ENCODE measurements at places on chromosomes 7 and 10.
A peak's percentile ranks its signal among the peaks of the same experiment; 100 is the strongest.

GRCh38 chr7:150846291-150847115 is 5.8 kb upstream of the AOC1 start:
- DNase-seq = no peak

DNA sequence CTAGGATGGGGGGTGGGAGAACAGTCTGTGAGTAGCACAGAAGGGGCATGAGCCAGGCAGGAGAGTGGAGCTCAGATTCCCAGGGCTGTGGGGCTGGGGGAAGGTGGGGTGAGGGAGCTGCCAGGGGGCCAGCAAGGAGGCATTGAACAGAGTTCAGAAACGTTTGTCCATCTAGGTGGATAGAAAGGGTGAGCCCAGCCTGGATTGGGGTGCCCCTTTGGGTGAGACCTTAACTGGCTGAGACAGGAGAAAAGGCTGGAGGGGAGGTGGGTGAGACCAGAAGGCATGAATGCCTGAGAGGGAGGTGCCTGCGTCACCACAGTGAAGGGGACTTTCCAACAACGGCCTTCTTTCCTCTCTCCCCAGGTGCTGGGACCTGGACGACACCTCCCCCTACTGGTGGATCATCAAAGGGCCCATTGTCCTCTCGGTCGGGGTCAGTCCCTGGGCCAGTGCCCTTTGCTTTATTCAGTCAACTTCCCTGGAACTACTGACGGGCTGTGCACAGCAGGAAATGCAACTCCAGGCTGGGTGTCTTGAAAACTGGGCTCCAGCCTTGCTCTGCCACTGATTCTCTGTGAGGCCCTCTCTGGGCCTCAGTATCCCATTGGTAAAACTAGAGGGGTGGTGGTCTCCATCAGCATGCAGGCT is 11.0 kb downstream of the GHRHR start:
- DNase-seq = peak; percentile 55

GRCh38 chr10:13871776-13872175 is 285.0 kb downstream of the PRPF18 start:
- no peak for DNase-seq

- no peak for DNase-seq
These were observed 928 bp upstream of the CSTF2T start for GRCh38 chr10:51700228-51700817.

GRCh38 chr7:102008535-102009262 is 191.3 kb downstream of the CUX1 start:
- no peak for DNase-seq

DNA sequence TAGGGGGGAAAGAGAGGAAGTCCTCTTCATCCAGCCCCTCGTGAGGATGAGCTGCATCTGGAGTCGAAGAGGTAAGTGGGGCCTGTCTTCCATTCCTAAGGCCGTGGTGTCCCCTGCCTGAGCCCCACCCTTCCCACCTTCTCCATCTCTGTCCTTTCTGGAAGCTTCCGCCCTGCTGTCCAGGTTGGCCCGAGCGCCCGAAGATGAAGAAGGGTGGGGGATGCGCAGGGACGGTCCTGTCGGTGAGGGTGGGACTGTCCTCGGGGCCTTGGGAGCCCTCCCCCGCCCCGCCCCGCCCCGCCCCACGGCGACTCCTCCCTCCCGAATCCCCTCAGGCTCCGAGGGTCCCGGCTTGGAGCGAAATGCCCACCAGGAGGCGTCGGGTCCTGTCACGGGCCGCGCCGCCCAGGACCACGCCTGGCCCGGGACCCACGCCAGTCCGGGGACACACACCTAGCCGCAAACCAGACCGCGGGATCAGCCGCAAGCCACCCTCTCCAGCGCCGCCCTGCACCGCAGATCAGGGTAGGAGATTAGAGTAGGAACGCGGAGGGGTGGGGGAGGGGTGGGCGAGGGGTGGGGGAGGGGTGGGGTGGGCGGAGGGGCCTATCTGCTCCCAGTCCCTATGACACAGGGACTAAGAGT is 15.3 kb downstream of the GPRIN2 start:
- DNase-seq = no peak

DNA sequence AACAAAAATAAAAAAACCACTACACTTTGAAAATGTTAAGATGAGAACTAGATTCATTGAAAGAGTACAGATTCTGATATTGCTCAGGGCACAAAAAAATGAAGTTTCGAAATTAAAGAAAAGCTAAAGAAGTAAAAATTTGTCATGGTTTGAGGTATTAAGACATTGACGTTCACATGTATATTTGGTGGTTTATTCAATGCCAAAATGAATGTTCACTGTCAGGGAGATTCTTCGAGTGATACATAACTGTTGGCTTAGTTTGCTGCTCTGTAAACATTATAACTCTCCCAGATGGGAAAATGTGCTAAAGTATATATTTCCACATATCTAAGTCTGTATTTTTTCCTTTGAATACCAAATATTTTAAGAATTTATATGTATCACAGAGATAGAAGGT is 345.0 kb downstream of the SEMA3D start:
- DNase-seq = no peak

- no peak for DNase-seq
These were observed 59.6 kb upstream of the ZNF33B start for GRCh38 chr10:42697926-42698325.

- DNase-seq = no peak
These were observed 99.5 kb downstream of the SPDYE5 start for GRCh38 chr7:75591467-75592255.

GRCh38 chr10:60524541-60524940 is 134.9 kb upstream of the ANK3 start:
- DNase-seq = no peak

DNA sequence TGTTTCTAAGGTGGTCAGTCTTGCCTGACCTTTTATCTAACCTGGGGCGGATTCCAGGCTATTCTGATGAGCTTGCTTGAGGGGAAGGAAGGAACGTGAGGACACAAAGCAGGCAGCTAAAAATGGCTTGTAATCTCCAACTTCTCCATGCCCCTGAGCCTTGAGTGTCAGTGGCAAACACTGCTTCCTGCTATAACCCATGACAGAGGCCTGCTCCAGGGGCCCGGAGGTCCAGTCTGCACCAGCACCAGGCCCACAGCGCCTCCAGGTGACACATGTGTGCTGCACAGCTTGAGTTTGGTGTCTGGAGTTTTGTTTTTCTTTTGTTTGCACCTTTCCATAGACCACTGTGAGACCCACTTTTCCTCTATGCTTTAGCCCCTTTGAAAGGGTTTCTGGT is 207.9 kb downstream of the PAXIP1 start:
- DNase-seq = no peak

DNA sequence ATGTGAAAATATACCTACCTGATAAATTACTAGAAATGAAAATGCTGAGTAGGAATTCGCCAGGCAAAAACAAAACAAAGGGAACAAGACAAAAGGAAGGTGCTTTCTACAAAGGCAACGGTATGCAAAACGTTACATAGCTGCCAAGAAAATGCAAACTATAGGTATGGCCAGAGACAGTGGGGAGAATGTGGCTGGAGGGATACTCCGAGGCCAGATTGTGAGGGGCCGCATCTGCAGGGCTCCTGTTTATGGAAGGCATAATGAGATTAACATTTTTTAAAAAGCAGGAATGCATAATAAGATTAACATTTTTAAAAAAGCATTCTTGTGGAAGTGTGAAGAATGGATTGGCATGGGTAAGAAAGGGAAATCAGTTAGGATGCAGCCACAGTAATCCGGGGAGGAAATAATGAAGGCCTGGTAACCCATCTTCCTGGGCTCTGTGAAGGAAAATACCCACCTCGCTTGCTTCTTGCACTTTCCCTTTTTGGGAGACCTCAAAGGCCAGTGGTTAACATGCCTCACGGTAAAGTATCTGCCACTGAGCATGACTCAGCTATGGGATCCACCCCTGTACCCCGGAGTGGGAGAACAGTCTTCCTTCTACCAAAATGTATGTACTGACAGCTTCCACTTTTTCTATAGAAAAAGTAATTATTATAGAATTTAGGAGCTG is 145.8 kb upstream of the LRRN3 start:
- DNase-seq = no peak

DNA sequence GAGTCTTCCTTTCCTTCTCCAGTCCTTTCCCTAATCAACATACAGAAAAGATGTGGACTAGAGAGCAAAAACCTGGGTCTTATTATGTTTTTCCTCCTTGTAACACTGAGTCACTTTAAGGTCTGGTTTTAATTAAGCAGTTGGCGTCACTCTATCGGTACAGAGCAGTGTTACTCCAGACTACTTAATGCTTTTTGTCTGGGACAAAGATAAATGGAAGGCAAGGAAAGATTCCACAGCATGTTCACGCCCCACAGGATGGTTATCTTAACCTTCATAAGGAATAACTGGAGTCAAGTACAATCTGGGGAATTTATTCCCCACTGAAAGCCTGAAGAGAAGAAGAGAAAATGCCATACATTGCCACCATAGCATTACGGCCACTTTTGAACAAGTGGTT is 145.7 kb downstream of the ELAPOR2 start:
- no peak for DNase-seq

- no peak for DNase-seq
These were observed 502.8 kb downstream of the GLRX3 start for GRCh38 chr10:130638991-130639390.

- DNase-seq = no peak
These were observed 83.0 kb downstream of the SGMS1 start for GRCh38 chr10:50540826-50541122.

- no peak for DNase-seq
These were observed 494 bp downstream of the REPIN1 start for GRCh38 chr7:150368884-150369747.

DNA sequence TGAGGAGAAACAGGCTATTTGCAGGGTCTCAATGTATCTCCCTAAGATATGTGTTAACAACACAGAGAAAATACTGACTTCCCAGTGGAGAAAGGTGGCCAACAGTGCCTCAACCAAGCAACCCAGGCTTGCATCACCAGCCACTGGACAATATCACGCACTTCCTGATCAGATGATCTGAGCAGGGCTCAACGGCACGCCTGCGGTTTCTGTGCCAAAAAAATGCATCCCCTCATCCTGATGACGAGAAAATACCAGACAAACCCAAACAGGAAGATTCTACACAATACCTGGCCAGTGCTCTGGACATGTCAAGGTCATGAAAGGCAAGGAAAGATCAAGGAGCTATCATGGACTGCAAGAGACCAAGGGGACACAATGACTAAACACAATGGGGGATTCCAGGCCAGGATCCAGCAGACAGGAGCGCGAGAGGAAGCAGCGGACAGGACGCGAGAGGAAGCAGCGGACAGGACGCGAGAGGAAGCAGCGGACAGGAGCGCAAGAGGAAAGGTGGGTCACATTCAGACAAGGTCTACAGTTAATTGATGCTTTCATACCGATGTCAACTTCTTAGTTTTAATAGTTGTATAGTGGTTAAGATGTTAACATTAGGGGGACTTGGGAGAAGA is 51.1 kb downstream of the GNA12 start:
- no peak for DNase-seq

- no peak for DNase-seq
These were observed 3.6 kb downstream of the GARS1 start for GRCh38 chr7:30598121-30598876.

DNA sequence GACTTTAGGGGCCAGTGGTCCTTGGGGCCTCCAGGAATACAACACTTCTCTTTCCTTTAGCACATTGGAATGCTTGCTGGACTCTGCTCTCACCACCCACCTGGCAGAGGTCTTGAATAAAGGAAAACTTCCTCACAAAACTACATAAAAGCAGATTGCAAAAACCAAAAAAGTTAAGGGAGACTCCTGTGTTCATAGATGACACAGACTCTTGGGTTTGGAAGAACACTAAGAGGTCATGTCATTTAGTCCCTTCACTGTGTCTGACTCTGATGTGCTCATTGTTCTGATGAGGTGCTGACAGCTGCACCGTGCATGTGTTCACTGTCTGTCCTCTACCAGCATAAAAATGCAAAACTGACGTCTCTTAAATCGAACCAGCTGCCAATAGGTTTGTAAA is 11.4 kb downstream of the BLNK start:
- peak; percentile 62 for DNase-seq

DNA sequence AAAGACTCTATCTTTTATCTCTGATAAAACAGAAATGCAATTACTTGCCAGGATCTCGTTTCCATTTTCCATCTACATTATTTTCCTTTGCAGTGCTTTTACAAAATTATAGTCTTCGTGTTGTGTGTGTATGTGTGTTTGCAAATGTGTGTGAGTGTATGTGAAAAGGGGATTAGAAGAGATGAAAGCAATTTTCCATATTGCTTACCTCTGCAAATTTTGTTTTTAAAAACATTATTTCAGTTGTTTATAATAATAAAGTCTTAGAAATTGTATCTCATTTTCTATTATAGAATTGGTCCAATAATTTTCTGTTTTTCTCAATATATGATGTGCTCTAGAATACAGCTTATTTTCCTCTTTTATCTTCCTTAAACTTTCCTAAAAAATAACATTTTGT is 421.3 kb upstream of the ANKRD30A start:
- DNase-seq = no peak

DNA sequence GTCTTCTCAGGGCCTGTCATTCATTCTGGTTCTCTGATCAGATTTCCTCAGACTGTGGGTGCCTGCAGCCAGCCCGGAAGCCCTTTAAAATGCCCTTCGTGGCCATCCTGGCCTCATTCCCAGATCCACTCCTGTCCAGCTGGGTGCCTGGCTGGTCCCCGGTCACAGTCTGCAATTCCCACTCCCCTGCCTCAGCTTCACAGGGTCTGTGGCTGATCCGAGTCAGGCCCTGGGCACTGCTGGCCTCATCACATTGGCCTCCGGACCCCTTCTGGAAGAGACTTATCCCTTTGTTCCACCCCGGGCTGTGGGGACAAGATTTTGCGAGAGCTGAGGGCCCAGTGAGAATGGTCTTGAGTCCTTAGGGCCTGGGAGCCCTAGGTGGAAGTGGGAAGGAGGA is 12.1 kb downstream of the DOCK1 start:
- no peak for DNase-seq

DNA sequence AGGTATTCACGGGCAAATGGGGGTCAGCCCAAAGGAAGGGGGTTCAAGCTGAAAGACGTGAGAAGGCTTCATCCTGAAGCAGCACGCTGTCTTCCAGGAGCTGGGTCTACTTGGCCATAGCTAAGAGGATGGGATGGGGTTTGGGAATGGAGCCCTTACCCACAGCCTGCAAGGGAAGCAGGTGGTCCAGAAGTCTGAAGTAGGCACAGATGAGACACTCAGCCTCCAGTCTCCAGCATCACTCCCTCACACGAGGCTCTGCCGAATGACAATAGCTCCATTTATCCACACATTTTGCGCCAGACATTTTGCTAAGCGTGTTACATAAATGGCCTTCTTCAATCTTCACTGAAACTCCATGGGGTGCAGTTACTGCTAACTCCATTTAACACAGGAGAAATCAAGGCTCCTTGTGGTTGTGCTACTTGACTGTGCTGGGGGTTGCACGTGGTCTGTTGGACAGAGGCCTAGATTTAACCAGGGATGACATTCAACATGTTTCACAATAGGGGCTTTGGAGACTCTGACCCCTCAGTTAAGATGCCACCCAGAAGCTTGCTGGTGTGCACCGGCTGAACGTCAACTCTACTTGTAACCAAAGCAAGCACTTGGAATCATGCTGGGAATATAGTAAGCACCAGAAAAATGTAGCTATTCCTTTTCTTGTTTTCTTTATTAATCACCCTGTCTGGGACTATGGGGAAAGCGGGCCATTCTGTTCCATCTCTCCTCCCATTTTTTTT is 85.3 kb downstream of the FAM241B start:
- DNase-seq = no peak

GRCh38 chr10:13729586-13730305 is 143.0 kb downstream of the PRPF18 start:
- no peak for DNase-seq

GRCh38 chr7:99108613-99109012 is 35.3 kb downstream of the SMURF1 start:
- no peak for DNase-seq

- no peak for DNase-seq
These were observed 2.3 kb downstream of the HOXA10 start for GRCh38 chr7:27171637-27172314.

Measured in NCI-H1694 (cell line).